IMR-90 (cell line): ENCODE measurements at places on chromosomes 2 and 18. TPM values are rescaled to one million over a fixed set of nuclear protein-coding genes. Genes with fewer than 3 reads are reported as not detected.
A peak's percentile ranks its signal among the peaks of the same experiment; 100 is the strongest.

DNA sequence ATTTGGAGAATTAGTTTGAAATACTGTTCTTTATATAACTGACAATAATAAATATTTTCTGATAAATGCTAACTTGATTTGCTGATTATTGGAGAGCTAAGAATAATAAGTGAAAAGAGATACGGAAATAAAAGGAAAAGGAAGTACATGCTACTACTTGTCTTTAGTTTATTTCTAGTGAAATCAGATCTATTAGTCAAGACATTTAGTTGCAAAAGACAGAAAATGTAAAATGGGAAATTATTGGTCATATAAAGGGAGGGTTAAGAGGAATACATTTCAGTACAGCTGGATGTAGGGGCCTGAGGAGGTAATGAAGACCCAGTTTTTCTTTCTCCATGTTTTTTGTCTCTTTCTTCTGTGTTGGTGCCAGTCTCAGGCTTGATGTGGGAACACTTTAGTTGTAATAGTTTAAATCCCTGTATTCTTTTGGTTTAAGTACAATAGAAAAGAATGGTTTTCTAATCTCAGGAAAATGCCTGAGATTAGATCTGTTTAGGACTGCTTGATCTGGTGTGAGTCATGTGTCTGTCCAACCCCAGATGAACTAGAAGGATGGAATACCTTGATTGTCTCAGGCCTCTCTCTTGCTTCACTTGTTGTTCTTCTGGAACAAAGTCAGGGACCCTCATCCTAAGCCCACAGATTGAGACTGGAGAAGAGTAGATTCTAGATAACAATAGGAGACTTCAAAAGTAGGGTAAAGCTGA lies 58.0 kb downstream of the PLCL1 start:
- H3K4me1 ChIP-seq = no peaks in the 10 kb centered on the region
- H3K36me3 ChIP-seq = no peaks in the 10 kb centered on the region
- no peaks in the 10 kb centered on the region for H3K27me3 ChIP-seq
- H3K4me3 ChIP-seq = no peak overlapping the region

DNA sequence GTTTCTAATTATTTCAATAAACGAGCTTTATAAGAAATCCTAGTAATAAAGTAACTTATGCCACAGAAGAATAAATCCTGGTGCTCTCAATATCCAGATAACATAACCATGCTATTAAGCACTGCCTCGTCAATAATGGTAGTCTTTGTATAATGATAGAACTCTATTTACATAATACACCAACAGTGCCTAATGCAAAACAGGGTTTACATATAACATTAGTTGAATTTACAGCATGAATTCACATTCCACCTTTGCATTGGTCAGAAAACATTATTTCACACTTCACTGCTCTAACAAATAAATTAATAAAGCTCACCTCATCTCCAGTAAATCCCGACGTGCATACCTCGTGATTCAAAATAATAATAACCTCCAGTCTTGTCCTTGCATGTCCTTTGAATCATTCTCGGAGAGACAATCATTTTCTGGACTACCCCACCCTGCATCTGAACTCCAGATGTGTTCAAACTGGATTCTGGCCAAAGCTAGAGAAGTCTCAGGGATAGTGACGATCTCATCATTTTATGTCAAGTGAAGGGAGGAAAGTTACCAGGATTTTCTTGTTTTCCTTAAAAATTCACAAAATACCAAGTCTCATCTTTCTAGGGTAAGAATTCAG lies 189.2 kb downstream of the NCKAP5 start:
- peaks cover 13% of the 10 kb centered on the region for H3K4me1 ChIP-seq
- H3K27me3 ChIP-seq = no peaks in the 10 kb centered on the region
- peak; percentile 20 for DNase-seq
- no peak overlapping the region for H3K27ac ChIP-seq
- no peak overlapping the region for H3K4me3 ChIP-seq

DSG4 gene
- not detected in 2 replicates for total RNA-seq

FLACC1 gene
- total RNA-seq = 0.54 and 0.56 TPM in 2 replicates
